Activated CD4-positive, alpha-beta T cell treated with anti-CD3 and anti-CD28 coated beads, Interleukin-2, amount 50 U/mL, for 48 hours (primary cell): ENCODE measurements at places on chromosomes 3 and 15.

GRCh38 chr3:42066516-42067181 lies 24.5 kb upstream of the TRAK1 start:
- DNase-seq, result no peak

DNA sequence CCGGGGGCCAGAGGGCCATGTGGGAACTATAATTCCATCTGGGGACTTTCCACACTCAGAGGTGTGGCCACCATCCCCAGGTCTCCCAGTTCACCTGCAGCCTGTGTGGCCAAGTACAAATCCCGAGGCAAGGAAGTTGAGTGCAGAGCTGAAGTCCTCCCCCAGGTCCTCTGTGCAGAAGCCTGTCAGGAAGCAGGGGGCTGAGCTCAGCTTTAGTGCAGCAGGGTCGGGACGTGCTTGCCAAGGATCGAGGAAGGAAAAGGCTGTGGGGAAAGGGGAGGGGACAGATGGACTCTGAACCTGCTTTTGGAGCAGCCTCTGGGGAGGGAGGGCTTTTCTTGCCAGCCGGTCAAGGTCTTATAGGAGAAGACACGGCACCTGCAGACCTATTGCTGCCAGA lies 67.7 kb downstream of the CHRNA7 start:
- DNase-seq, result no peak

- no peak for DNase-seq
These were observed 40.0 kb downstream of the WNT7A start for GRCh38 chr3:13839726-13840340.

DNA sequence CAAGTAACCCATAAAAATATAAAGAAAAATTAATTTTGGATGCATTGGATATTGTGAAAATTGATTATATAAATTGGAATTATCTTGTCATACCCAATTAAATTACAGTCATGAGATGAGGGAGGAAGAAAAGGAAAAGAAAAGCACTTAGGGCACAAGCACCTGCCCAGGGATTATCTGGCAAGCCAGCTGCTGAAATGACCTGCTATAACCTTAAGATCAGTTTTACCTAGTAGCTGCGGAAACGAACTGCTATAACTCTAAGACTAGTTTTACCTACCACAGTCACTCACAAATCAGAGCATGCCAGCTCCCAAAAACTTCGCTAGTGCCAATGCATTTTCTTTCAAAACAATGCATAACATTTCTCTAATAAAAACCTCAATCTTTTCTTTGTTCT lies 26.2 kb downstream of the LRRFIP2 start:
- no peak for DNase-seq
